Vagina (tissue), 2 donors: ENCODE measurements at places on chromosomes 4 and X.

DNA sequence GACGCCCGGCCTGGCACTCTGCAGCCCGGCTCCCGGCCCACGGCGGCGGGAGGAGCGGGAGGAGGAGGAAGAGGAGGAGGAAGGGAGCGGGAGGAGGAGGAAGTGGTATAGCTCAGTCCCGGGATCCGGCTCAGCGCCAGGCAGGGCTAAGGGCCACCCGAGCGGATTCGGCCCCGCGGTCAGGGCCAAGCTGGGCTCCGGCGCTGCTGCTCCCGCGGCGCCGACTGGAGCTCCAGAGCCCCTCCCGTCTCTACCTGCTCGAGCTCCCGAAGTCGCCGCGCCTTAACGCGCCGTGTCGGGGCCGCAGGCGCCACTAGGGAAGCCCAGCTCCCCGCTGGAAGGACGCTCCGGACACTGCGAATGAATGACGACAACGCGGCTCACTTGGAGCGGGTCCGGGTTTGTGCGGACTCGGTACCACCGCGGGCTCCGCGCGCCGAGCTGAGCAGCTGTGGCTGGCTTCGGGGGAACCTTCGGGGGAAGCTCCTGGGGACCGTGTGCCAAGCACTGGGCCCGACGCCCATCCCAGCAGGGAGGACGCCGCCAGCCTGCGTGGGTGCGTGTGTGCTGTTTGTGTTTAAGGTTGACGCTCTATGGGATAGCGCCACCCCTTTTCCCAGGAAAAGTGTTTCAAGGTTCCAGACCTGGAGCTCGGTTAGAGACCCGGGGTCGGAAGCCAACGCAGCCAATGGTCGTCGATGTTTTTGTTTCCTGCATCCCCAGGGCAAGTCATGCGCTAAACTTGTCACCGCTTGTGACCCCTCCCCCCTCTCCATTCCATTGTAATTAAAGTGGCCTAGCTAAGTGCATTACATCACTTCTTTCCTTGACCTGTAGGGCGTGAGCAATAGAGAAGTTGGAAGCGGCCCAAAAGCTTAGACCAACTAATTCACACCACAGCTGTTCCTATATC, at the start of gene TBC1D9:
TSS of gene TBC1D9 (minus strand) at position 67 of the 913 bp plus-strand sequence. CDS start 340 bp downstream, outside the sequence.
- peak; percentile 94 for DNase-seq

- DNase-seq, result no peak
These were observed 17.2 kb upstream of the FGFR3 start for GRCh38 chr4:1775731-1776500.

GRCh38 chr4:73259571-73260090, 1.0 kb upstream of the ANKRD17 start:
- DNase-seq, result no peak

DNA sequence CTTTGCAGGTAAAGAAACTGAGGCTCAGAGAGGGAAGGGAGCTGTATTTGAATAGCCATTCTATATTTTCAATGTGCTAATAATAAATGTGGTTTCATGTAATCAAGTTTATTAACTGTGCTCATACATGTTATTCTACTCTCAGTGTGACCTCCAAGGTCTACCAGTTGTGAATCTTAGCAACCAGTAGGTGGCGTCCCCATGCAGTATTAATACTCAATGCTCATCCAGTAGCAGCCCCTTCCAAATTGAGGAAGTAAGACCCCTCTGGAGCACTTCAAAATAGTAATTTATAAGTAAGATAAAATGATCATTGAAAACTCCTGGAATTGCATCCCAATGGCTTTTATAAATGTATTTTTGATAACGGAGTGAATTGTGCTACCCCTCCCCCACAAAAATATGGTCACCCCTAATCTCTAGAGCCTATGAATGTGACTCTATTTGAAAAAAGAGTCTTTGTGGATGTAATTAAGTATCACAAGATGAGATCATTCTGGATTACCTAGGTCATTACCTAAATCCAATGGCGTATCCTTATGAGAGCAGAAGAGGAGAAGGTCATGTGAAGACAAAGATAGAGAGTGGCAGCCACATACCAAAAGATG, 20.4 kb upstream of the SEPSECS start:
- DNase-seq, result no peak

DNA sequence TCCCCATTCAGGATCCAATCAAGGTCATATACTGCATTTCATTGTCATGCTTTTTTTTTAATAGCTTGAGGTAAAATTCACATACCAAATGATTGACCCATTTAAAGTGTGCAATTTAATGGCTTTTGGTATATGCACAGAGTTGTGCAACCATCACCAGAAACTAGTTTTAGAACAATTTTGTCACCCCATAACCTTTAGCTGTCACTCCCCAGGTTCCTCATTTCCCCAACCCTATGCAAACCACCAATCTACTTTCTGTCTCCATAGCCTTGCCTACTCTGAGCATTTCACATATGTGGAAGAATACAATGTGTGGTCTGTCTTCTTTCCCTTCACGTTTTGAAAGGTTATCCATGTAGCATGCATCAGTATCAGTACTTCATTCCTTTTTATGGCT, 1.4 kb upstream of the SMAD1 start:
- DNase-seq, result no peak

GRCh38 chrX:55161581-55161980, 58.6 kb upstream of the PAGE5 start:
- no peak for DNase-seq

GRCh38 chr4:111678479-111678878, 466.8 kb upstream of the FAM241A start:
- no peak for DNase-seq

DNA sequence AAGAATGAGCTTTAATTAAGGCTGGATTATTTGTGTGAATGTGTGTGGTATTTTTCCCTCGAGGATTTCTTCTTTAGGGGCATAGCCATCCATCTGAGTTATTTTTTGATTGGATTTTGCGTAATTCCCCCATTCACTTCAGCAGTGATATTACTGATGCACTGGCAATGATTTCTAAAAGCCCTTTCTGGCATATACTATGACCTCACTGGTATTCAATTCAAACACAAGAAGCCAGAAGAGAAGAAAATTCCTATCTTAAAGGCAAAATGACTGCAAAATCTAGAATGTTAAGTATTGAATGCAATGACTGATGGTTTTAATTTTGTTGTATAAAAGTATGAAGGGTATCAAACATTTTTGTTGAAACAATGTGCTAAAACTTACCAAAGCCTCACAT, 71.1 kb upstream of the DDIT4L start:
- no peak for DNase-seq

GRCh38 chrX:20263474-20263873, 3.2 kb downstream of the RPS6KA3 start:
- DNase-seq, result no peak

DNA sequence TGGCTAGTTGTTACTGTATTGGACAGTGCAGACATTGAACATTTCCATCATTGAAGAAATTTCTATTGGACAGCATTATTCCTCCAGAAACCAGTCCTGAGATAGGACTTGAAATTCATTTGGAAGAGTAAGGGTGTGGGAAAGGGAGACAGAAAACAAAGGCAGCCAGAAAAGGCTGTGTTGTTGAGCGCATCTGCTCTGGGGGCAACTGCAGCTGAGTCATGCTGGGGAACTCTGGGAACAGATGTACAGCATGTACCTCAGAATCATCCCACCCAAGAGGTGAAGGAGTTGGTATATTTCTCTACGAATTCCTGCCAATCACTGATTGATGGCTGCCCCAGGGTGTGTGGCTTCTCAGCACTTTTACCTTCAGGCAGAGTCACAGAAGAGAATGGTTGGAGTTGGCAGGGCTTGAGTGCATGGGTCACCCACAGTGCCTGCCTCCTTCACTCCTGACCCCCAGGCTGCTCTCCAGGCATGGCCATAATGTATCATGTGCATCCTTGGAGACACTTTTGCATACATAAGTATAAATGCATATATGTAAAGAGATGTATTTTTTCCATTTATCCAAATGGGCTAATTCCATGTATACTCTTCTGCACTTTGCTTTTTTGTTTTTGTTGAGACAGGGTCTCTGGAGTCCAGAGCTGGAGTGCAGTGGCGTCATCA, 39.4 kb downstream of the GEMIN8 start:
- DNase-seq, result no peak

GRCh38 chrX:10900585-10901289, 210.4 kb upstream of the HCCS start:
- DNase-seq, result no peak

GRCh38 chrX:129842510-129843208, 1.0 kb downstream of the ZDHHC9 start:
- no peak for DNase-seq

DNA sequence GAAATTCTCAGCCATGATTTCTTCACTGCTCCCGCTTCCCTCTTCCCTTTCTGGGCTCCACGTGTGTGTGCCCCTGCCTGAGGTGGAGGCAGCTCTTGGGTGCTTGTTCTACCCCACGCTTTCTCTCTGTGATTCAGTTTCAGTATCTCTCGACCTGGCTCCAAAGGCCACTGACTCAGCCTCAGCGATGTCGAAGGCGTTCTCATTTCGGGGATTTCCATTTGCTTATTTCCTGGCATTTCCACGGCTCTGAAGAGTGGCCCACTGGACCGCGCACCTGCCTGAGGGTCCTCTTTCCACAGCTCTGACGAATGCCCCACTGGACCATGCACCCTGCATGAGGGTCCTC, 52.4 kb downstream of the GAK start:
- no peak for DNase-seq

DNA sequence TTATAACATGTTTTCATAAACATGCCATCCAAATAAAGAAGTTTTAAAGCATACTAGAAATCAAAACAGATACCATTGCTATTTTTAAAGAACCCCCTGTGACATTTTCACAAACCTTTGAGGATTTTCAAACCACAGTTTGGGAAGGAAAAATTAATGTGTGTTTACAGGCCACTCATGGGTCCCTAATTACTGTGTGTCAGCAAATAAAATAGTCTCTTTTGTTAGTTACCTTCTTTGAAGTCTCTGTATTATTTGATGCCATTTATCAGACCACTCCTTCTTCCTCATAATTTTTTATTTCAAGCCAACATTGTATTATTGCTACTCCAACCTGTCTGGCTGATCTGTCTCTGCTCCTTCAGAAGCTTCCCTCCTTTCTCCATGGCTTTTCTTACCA, 72.6 kb upstream of the TET2 start:
- no peak for DNase-seq

- no peak for DNase-seq
These were observed 6.9 kb downstream of the F11 start for GRCh38 chr4:186272699-186273391.

- no peak for DNase-seq
These were observed 1.8 kb downstream of the TAPT1 start for GRCh38 chr4:16224264-16225166.

GRCh38 chrX:70478526-70479245, 34.1 kb downstream of the DLG3 start:
- DNase-seq, result no peak

GRCh38 chr4:160175064-160175643, 1072.3 kb downstream of the RAPGEF2 start:
- DNase-seq, result no peak

GRCh38 chrX:15860921-15861320, 6.3 kb upstream of the AP1S2 start:
- no peak for DNase-seq

- no peak for DNase-seq
These were observed 174.4 kb upstream of the BCOR start for GRCh38 chrX:40272141-40272540.

DNA sequence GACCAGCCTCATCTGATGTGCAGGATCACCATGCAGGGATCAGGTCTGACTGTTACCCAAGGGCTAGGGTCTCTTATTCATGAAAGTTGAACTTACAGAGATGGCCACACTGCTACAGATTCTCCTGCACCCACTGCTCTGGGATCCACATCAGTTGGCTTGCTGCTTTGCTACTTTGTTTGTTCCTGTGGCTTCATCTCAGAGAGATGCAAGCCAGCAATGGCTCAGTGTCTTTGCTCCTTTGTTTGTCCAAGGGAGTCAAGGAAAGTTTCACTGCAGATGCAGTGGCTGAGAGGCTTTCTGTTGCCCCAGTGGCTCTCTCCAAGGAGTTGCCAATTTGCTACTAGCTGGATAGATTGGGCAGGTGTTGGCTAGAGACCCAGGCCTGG, 70.3 kb upstream of the UGT2B7 start:
- DNase-seq, result no peak

DNA sequence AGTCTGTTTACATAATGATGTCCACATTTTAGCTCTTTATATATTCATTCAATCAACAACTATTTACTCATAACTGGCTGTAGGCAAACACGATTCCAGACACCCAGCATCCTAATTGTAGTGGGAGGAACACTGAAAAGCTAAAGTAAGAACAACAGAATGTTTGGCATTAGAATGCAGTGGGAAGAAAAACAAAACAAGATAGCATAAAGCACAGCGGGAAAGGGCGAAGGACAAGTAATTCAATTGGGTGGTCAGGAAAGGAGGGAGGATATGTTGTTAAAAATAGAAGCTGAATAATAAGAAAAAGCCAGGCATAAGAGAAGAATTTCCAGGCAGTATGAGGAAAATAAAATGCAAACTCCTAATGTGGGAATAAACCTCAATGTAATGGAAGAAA, 189.5 kb upstream of the FAT4 start:
- DNase-seq, result no peak

GRCh38 chr4:57191523-57192034, 81.4 kb upstream of the IGFBP7 start:
- DNase-seq, result no peak

- no peak for DNase-seq
These were observed 32.0 kb upstream of the AMELX start for GRCh38 chrX:11261260-11261659.

DNA sequence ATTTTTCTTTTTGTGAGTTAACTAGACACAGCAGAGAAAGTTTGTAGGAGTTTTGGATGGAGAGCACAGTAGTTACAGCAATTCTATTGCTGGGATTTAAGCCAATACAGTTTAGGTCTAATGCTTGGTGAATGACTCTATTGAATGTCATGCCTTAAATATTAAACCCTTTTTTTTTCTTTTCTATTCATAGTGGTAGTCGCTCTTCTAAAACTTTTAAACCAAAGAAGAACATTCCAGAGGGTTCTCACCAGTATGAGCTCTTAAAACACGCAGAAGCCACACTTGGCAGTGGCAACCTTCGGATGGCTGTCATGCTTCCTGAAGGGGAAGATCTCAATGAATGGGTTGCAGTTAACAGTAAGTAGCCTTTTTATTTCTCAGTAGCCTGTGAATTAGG, 34.8 kb upstream of the DCK start:
- no peak for DNase-seq

DNA sequence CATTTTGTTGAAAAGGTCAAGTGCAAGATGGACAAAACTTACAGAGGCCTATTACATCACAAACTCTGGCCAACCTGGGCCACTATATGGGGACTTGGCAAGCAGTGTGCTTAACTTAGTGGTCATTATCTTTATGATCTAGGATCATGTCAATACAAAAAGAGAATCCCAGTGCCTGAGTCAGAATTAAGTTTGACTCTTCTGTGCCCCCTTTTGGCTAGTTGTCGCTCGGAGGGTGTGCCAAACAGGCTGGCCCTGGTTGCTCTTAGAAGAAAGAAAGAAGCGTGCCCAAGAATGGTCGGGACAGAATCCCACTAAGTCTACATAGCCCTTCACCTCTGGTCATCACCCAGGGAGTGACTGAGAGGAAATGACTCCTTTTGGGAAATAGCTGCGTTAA, 100.1 kb downstream of the EIF4E start:
- DNase-seq, result no peak
